ENCODE measurements at places on chromosomes 3 and 15.

DNA sequence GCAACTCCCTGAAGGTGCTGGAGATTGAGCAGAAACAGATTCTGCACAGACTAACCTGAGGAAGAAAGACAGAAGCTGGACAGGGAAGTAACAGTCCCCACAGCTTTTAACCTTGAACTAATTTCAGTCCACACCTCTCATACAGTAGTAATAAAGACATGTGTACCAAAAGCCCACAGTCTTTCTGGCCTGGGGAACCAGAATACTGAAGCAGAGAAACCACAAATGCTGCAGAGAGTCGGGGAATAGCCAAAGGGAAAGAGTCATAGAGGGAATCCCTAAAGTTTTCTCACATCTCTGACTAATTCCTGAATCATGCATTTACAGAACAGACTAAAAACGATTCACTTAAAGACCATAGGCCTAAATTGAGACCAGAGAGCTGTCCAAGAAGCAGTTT, 503.4 kb upstream of the NECTIN3 start:
- DNase-seq = no peak

- DNase-seq = no peak
These were observed 63.5 kb upstream of the PRR20G start for GRCh38 chr3:127351321-127351720.

GRCh38 chr3:61687206-61687605, 125.8 kb downstream of the PTPRG start:
- DNase-seq = no peak

DNA sequence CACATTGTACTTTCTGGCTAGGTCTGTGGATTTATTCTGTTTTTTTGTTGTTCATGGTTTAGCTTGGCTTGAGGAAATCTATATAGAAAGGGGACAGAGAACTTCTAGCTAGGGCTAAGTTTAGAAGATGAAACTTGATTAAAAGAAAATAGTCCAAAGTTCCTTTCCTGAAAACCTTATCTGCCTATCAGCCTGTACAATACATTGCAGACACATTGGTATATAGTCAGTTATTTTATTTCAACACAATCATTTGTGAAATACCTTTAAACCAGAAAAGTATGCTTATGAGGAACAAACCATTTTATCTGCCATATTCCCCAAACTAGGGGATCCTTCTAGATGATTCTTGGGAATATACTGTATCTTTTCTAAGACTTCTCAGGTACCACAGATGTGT, 147.3 kb upstream of the CGNL1 start:
- no peak for DNase-seq

- no peak for DNase-seq
These were observed 141.5 kb upstream of the TPM1 start for GRCh38 chr15:62901087-62901486.

All from hematopoietic multipotent progenitor cell (in vitro differentiated cells).